Fibroblast of skin of right biceps (primary cell): ENCODE measurements at places on chromosomes 1 and 21.

DNA sequence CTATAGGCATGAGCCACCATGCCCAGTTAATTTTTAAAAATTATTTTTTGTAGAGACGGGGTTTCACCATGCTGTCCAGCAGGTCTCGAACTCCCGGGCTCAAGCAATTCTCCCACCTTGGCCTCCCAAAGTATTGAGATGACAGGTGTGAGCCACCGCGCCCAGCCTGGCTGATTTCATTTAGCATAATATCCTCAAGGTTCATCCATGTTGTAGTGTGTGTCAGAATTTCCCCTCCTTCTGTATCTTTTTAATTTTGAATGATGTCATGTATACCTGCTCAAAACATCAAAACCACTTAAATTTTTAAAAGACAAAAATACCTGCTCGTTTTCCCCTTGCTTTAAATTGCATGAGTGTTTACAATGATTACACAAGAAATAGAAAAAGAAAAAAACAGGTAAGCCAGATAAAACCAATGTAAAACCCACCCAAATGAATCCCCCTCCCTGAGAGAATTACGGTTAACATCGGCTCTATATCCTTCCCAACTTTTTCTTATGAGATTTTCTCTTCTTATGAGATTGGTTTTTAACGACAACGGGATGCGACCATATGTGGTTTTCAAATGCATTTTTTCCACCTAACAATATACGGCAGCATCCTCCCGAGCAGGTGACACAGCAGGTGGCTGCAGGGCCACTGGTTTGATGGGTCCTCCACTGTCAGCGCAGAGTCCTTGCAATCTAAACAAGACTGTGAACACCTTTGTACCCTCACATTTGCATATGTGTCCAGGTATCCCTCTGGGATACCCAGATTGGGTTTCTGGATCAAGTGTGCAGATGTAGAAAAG, 22.1 kb downstream of the IFFO2 start:
- DNase-seq, result no peak

DNA sequence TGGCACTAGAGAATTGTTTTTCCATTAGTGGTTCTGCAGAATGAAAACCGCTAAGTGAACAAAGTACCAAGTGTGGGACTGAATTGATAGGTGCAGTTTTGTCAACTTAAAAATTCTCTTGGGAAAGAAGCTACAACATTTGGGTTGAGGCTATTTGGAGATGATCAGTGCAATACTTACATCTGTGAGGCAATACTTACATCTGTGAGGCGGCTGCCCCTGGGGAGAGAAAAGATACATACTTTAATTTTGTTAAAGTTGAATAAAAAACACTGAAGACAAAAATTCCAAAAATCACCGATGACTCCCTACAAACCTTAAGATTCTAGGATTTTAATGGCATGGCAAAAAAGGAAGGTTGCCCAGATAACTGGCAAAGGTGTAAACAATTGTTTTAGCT, 1.7 kb downstream of the CFAP410 start:
- DNase-seq, result no peak

DNA sequence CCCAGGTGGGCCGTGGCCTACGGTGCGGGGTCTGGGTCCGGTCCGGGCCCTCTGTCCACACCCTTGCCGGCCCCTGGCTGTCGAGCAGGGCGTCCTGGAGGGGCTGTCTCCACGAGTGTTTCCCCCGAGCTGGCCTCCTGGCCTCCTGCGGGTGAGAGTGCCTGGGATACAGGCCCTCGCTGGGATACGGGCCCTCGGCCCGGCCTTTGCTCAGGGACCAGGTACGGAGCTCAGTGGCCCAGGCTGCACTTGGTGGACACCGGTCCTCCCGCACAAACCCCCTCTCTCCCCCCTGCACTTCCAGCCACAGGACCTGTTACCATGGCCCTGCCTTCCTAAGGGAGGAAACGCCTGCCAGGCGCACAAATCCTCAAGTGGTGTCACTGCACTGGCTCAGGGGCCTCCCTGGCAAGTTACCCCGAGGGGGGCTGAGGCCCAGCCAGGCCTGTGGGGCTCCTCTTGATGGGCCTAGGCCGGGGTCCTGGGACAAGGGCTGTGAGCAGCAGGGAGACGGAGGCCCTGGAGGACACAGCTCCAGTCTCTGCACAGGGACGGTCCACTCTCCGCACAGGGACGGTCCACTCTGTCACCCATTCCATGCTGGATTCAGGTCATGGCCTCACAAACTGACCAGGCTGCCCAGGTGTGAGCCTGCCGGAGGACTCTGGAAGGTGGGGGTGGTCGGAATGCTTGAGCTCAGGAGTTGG, 18.2 kb upstream of the RNF223 start:
- no peak for DNase-seq

GRCh38 chr1:206709772-206710459, 25.2 kb downstream of the MAPKAPK2 start:
- DNase-seq, result peak; percentile 60

- no peak for DNase-seq
Measured at GRCh38 chr1:52792036-52792435, 50.5 kb upstream of the ZYG11A start.

GRCh38 chr1:219917281-219917680, 11.1 kb downstream of the SLC30A10 start:
- no peak for DNase-seq

DNA sequence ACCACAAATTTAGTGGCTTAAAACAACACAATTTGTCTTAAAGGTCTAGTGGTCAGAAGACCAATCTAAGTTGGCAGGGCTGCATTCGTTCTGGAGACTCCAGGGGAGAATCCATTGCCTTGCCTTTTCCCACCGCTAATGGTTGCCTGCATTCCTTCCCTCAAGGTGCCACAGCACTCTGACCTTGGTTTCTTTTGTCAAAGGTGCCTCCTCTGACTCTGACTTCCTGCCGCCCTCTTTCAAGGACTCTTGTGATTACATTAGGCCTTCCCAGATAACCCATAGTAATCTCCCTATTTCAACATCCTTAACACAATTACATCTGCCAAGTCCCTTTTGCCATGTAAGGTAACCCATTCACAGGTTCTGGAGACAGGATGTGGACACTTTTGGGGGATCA, 145.3 kb downstream of the S1PR1 start:
- DNase-seq, result no peak

GRCh38 chr1:20291645-20292084, 990 bp downstream of the VWA5B1 start:
- DNase-seq, result no peak

- DNase-seq, result no peak
Measured at GRCh38 chr1:163656095-163656759, 334.5 kb downstream of the NUF2 start.
